ENCODE measurements at places on chromosomes 16 and 17.

DNA sequence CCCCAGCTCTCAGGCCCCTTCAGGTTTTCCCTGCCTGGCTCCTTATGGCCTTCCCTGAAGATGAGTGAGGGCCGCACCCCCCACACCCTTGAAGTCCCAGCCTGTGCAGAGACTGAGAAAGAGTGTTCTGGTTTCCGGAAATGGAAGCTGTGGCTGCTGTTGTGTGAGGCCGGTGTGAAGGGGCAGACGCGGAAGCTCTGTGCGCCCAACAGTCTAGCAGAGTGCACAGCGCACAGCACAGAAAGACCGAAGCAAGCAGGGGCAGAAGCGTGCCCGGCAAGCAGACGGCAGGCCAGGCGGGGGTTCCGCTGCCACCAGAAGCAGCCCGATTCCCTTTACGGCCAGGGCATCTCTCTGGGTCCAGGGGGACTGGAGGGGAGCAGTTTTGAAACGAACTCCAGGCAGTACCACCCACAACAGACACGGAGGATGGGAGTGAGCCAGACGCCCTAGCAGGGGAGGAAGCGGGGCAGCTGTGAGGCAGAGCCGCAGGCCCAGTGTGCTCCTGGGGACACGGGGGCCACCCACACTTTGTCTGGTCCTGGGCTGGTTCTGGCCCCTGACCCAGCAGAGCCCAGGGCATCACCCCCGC lies 16.7 kb downstream of the TPSG1 start:
- DNase-seq: no peak

GRCh38 chr16:74264811-74265210 lies 31.8 kb upstream of the PSMD7 start:
- DNase-seq: no peak

- DNase-seq: no peak
These were observed 9.1 kb upstream of the THAP11 start for GRCh38 chr16:67833030-67833414.

DNA sequence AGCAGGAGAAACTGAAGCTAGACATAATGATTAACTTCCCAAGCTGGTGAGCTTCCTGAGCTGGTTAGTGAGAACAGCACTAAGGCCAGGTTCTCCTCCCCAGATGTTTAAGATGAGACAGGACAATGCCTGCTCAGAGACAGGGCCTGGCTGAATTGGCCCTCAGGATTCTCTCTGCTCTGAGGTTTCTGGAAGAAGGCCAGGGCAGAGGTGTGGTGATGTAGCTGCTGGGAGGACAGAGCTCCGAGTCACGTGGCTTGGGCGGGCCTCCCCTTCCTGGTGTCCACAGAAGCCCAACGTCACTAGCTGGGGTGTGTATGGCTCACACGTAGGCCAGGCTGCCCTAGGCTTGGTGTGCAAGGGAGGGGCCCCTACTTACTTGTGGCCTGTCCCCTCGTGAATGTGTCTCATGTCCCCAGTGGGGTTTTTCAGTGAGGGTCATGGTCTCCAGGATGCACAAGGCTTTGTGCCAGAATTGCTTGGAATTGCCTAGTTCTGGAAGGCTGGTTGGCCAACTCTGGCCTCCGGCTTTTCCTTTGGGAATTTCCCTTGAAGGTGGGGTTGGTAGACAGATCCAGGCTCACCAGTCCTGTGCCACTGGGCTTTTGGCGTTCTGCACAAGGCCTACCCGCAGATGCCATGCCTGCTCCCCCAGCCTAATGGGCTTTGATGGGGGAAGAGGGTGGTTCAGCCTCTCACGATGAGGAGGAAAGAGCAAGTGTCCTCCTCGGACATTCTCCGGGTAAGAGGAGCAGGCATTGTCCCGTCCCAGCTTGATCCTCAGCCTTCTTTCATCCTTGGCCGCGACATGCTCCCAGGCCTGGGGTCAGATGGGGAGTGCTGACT lies 3.4 kb downstream of the NOD2 start:
- DNase-seq: no peak

GRCh38 chr16:24729951-24730815 lies 732 bp downstream of the TNRC6A start:
- peak; percentile 9 for DNase-seq
